ENCODE measurements at places on chromosomes 2 and 18. TPM values are rescaled to one million over a fixed set of nuclear protein-coding genes. Genes with fewer than 3 reads are reported as not detected.

Gene TEKT4
- not detected for total RNA-seq

Gene NEB
- total RNA-seq: 0.20 TPM

Gene HOXD8
- total RNA-seq: 5.6 TPM

Gene NT5C1B
- not detected for total RNA-seq

Gene SERPINB4
- total RNA-seq: 0.08 TPM

Gene ANKRD62
- total RNA-seq: not detected
